ENCODE measurements at places on chromosomes 6 and 20. TPM values are rescaled to one million over a fixed set of nuclear protein-coding genes. Genes with fewer than 3 reads are reported as not detected.

Gene SLC13A3
- polyA plus RNA-seq: not detected

- peak; percentile 33 for DNase-seq
Observed at GRCh38 chr6:109978174-109979032, at the start of gene GPR6. Gene GPR6, plus strand, starts transcription at chr6:109978311. Its CDS starts 802 bp downstream, at chr6:109979113.

GRCh38 chr6:148407372-148407771 is 64.7 kb downstream of the SASH1 start:
- no peak for DNase-seq

Gene CLPSL2
- not detected for polyA plus RNA-seq

GRCh38 chr20:60484316-60484715 is 526.1 kb downstream of the CDH26 start:
- DNase-seq: no peak

Gene SCRT2
- polyA plus RNA-seq: not detected

GRCh38 chr6:43478008-43478372 is 620 bp downstream of the TJAP1 start:
- no peak for DNase-seq

Measured in naive B cell (primary cell).